ENCODE measurements at places on chromosomes 6 and 20.

- no peak for DNase-seq
These were observed 54.8 kb downstream of the NFATC2 start for GRCh38 chr20:51487565-51488268.

GRCh38 chr20:41956338-41957074, 338.3 kb upstream of the CHD6 start:
- DNase-seq: peak; percentile 4

GRCh38 chr20:35721219-35721618, 20.8 kb downstream of the RBM39 start:
- DNase-seq: no peak

- DNase-seq: no peak
These were observed 10.1 kb downstream of the FIG4 start for GRCh38 chr6:109701221-109701620.

GRCh38 chr6:14857501-14857900, 388.4 kb upstream of the JARID2 start:
- no peak for DNase-seq

DNA sequence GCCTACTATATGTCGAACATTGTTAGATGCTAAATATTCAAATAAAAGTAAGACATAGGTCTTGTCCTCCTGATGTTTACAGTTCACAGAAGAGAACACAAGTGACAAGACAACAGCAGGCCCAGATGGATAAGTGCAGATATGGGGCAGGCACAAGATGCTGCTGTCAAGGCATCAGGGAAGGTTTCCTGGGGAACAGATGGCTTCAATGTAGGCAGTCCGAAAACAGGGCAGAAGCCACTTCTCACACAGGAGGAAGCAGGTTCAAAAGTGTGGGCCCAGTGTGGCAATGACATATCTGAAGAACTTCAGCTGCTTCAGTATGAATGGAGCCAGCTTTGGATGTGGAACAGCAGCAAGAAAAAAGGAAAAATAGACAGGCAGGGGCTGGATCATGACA, 32.5 kb downstream of the HLA-DPB1 start:
- DNase-seq: no peak

GRCh38 chr6:33906439-33906838, 102.6 kb upstream of the MLN start:
- DNase-seq: no peak

DNA sequence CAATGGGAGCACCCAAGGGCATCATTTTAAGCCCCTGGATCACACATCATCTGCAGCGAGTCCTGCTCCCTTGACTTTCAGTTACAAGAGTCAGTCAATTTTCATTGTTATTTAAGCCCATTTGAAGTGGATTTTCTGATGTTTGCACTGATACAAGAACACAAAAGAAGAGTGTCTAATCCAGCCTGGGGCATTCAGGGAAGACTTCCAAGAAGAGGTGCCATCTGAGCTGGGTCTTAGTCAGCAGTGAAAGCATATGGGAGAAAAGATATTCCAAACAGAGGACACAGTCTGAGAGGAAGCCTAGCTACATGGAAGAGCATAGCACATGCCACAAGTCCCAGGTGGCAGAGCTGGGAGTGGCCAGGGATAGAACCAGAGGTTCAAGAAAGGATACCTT, 10.4 kb upstream of the FOXP4 start:
- DNase-seq: no peak

DNA sequence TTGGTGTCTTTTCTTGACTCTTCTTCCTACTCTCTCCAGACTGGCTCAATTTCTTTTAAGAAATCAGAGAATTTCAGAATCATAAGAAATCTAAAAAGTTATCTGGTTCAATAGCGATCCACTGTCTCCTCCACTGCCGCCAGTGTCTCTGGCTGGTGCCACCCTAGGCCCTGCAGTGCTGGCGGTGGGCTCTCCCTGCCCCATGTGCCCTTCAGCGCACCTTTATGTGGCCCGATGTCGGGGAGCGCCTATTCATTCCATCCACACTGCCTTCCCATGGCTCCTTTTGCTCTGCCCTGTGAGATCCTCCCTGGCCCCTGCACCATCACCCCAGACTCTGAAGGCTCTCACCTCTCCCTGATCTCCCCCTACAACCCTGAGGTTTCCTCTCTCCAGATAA, 62.8 kb downstream of the TBXT start:
- DNase-seq: no peak

DNA sequence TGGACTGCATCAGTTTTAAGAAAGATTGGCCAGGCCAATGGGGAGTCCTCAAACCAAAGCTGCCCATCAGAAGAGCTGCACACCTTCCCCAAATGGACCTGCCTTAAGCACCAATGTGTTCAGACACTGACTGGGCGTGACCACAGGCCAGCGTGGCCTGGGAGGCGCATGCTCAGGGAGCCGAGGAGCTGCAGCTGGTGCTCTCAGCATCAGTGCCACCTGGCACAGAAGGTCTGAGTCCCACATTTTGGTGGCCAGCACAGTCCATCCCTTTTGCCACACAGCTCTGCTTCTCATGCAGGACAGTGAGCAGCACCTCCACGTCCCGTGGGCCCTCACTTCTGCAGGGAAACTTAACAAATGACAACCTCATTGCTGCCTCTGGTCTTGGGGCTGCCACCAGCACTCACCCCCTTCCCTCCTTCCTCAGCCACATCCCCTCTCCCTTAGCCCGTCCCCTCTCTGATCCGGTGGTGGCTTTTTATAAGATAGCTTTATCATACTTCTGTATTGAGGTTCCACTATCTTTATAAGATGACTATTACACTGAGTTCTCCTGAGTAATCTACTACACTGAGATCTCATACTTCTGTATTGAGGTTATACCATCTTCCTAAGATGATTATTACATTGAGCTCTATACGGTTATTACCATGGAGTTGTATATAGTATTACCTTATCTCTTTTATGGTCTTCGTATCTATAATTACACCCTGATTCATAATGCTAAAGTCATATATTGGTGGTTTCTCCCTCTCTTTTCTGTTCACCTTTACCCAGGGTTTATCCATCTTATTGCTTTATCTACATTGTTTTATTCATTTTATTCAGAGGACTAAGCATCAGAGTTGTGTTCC, 109.1 kb downstream of the TOX2 start:
- DNase-seq: no peak

DNA sequence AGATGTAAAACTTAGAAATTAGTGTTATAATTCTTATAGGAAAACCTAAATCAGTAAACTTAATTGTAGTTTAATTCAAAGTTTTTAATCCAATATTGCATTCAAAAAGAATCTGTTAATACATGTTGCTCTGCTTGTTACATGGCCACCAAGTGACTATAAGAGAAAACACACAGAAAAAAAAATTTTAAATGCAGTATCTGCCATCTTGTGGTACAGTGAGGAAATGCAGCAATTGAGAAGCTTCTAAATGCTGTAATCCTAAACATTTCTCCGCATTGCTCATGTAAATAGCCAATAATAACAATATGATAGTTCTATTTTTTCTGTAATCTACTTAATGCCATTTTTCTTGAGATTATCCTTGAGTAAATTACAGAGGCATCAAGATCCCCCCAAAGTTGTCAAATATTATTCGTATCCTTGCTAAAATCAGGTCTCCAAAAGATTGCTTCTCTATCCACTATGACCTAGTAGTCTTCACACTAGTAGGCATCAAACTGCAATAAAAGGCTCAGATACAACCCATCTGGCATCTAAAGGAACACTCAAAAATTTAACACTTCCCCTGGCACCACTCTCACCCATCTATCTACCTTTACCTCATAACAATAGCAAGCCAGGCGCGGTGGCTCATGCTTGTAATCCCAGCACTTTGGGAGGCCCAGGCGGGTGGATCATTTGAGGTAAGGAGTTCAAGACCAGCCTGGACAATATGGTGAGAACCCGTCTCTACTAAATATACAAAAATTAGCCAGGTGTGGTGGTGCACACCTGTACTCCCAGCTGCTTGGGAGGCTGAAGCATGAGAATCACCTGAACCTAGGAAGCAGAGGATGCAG, 34.6 kb downstream of the HDAC2 start:
- peak; percentile 81 for DNase-seq

GRCh38 chr6:57173056-57173885, 1.1 kb downstream of the BAG2 start:
- DNase-seq: no peak

DNA sequence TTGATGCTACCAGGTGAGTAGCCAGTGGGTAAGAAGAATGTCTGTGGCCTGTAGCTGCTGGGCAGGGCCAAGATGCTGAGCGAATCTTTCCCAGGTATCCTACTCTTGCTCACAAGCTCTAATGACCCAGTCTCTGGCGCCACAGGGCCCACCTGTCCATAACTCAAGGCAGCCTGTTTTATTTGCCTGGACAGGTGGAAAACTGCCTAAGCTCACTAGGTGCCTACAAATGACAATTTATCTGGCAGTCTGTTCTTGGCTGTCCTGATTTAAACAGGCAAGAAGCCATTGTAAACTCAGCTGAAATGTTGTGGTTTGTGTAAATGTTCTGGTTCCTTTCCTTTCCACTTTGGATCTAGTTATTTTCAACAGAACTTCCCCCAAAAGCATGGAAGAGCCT, 113.3 kb downstream of the TCP11 start:
- DNase-seq: no peak

DNA sequence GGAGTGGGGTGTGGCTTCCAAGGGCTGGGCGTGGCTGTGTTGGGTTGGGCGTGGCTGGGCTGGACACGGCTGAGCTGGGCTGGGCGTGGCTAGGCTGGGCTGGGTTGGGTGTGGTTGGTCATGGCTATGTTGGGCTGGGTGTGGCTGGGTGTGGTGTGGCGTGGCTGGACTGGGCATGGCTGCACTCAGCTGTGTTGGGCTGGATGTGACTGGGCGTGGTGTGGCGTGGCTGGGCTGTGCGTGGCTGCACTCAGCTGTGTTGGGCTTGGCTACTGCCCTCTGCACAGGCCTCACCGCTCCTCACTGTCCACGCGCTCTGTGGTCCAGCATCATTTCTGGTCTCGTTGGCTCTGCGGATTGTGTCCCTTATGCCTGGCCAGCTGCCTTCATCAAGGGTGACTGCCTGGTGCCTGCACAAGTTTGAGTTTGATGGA, 43.5 kb upstream of the SLCO4A1 start:
- DNase-seq: no peak

GRCh38 chr6:135209803-135210202, 28.7 kb downstream of the MYB start:
- DNase-seq: no peak

- DNase-seq: no peak
These were observed 1.2 kb downstream of the LIME1 start for GRCh38 chr20:63737695-63737944.

GRCh38 chr20:12874933-12875332, 133.8 kb upstream of the SPTLC3 start:
- DNase-seq: no peak

GRCh38 chr20:50837532-50838321, 42.9 kb downstream of the BCAS4 start:
- DNase-seq: no peak

Measured in AML-193 (cell line).